Type B pancreatic cell (in vitro differentiated cells): ENCODE measurements at places on chromosomes 3 and 15.

GRCh38 chr15:62739507-62739906 lies 303.0 kb upstream of the TPM1 start:
- peaks cover 44% of the 10 kb centered on the region for H3K4me1 ChIP-seq
- no peaks in the 10 kb centered on the region for H3K27me3 ChIP-seq
- H3K36me3 ChIP-seq = peaks cover 11% of the 10 kb centered on the region
- no peak for DNase-seq

DNA sequence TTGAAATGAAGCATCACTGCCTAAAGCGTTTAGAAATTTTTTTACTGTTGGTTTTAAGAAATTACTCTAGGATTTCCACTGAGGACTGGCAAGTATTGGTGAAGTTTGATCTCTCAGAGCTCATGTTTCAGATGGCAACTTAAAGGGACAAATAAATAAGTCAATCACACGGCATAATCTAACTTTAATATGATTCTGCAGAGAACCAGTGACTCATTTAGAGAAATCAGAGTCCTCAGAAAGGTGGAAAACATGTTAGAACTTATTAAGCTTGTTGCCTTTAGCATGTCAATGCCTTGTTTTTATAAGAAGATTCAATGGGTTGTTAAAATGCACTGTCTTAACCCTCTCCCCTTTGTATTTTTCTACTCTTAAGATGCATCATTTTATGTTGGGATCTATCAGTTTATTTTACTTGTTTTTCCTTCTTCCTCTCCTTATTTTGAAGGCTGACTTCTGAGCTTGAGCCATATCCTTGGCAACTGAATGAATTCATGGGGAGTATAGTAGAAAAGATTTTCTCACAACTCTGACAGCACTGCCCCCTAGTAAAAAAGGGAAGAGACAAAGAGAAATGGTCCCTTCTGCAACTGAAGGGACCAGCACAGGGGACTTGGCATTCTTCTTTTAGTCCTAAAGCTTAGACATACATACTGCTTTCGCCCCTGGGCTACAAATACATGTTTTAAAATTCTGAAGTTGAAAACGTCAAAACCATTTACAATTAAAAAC lies 431.2 kb downstream of the LPP start:
- H3K27ac ChIP-seq = peak overlapping the region; percentile 13
- H3K4me3 ChIP-seq = no peak overlapping the region
- DNase-seq = no peak
- H3K27me3 ChIP-seq = no peaks in the 10 kb centered on the region
- H3K36me3 ChIP-seq = no peaks in the 10 kb centered on the region

DNA sequence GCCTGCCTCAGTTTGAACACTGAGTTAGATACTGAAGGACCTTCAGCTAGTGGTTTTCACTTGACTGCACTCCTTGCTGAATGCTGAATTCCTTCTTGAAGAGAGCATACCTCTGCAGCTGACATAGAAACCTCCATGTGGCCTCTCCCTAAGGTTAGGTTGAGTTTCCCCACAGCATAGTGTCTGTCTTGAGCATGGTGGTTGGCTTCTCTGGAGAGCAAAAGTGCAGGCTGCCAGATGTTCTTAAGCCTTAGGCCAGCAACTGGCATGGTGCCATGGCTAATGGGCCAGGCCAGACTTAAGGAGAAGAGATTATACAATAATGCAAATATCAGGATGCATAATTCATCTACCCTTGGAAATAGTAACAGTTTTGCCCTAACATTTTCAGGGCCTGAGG lies 545.6 kb upstream of the ZNF385D start:
- H3K27ac ChIP-seq = no peak overlapping the region
- no peak overlapping the region for H3K4me3 ChIP-seq
- H3K27me3 ChIP-seq = no peaks in the 10 kb centered on the region

- no peaks in the 10 kb centered on the region for H3K27me3 ChIP-seq
- H3K4me3 ChIP-seq = no peak overlapping the region
- DNase-seq = no peak
- H3K27ac ChIP-seq = no peak overlapping the region
- no peaks in the 10 kb centered on the region for H3K36me3 ChIP-seq
These were observed 819.9 kb upstream of the DPPA4 start for GRCh38 chr3:110157221-110157620.

DNA sequence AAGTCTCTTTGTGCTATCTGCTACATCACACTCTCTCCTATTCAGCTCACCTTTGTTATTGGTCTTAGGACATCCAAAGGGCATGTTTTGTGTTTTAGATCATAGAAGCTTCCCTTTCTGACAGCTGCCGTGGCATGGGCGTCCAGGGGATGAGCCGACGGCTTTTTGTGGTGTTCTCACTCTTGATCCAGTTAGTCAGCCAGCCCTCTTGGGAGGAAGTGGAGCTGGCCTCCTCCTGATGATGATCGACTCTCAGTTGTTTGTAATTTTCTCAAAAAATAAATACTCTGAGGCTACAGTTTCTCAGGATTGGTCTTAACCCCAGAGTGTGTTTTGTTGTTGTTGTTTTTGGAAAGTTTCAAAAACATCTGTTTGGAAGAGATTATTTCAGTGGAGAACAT lies 34.4 kb downstream of the BOC start:
- DNase-seq = no peak
- peaks cover 37% of the 10 kb centered on the region for H3K36me3 ChIP-seq
- H3K4me3 ChIP-seq = peak overlapping the region; percentile 65
- peak overlapping the region; percentile 63 for H3K27ac ChIP-seq
- H3K4me1 ChIP-seq = peaks cover 83% of the 10 kb centered on the region
